Fibroblast of the aortic adventitia (primary cell): ENCODE measurements at places on chromosomes 7 and 10. TPM values are rescaled to one million over a fixed set of nuclear protein-coding genes. Genes with fewer than 3 reads are reported as not detected.

VWDE gene
- 0.08 and 0.09 TPM in 2 replicates for total RNA-seq

WNT8B gene
- total RNA-seq, result not detected in 2 replicates

CALML3 gene
- not detected in 2 replicates for total RNA-seq

GRK5 gene
- 7.0 and 20.5 TPM in 2 replicates for total RNA-seq

TMEM176B gene
- total RNA-seq, result 1.9 TPM in 1 of 2 replicates, not detected in the other

FAM241B gene
- total RNA-seq, result not detected in 2 replicates

NACAD gene
- total RNA-seq, result 3.6 and 5.5 TPM in 2 replicates

FRMPD2 gene
- total RNA-seq, result not detected in 2 replicates

CRYGN gene
- total RNA-seq, result 0.09 and 0.16 TPM in 2 replicates

CDK13 gene
- 67.3 and 77.8 TPM in 2 replicates for total RNA-seq

LLCFC1 gene
- total RNA-seq, result not detected in 2 replicates

DPYSL4 gene
- total RNA-seq, result 0.18 and 4.2 TPM in 2 replicates

UTF1 gene
- not detected in 2 replicates for total RNA-seq

HOXA1 gene
- 0.72 TPM in 1 of 2 replicates, not detected in the other for total RNA-seq

MRPL32 gene
- total RNA-seq, result 28.4 and 53.1 TPM in 2 replicates

DDC gene
- total RNA-seq, result not detected in 2 replicates

ANKRD7 gene
- 1.4 and 3.9 TPM in 2 replicates for total RNA-seq

GIMAP8 gene
- 0.09 and 0.16 TPM in 2 replicates for total RNA-seq

MYOF gene
- total RNA-seq, result 381 and 408 TPM in 2 replicates

HOXA7 gene
- total RNA-seq, result not detected in 2 replicates

HOXA6 gene
- total RNA-seq, result not detected in 2 replicates

SH2D4B gene
- not detected in 2 replicates for total RNA-seq

STAG3 gene
- total RNA-seq, result 0.90 and 4.8 TPM in 2 replicates

PAPSS2 gene
- total RNA-seq, result 26.2 and 96.9 TPM in 2 replicates

GNGT1 gene
- total RNA-seq, result not detected in 2 replicates

SLC26A5 gene
- total RNA-seq, result not detected in 2 replicates

GJD4 gene
- 0.09 TPM in 1 of 2 replicates, not detected in the other for total RNA-seq

SEMA4G gene
- 0.25 and 0.81 TPM in 2 replicates for total RNA-seq

MNX1 gene
- not detected in 2 replicates for total RNA-seq

ZNF804B gene
- not detected in 2 replicates for total RNA-seq

LIMK1 gene
- total RNA-seq, result 30.3 and 48.3 TPM in 2 replicates

ANLN gene
- 9.1 and 171 TPM in 2 replicates for total RNA-seq

FAS gene
- 55.5 and 61.9 TPM in 2 replicates for total RNA-seq

MMD2 gene
- total RNA-seq, result not detected in 2 replicates

GRM3 gene
- not detected in 2 replicates for total RNA-seq

SP8 gene
- not detected in 2 replicates for total RNA-seq

PDE6C gene
- total RNA-seq, result not detected in 2 replicates

HOXA4 gene
- total RNA-seq, result 0.57 and 0.99 TPM in 2 replicates
